ENCODE measurements at places on chromosomes 11 and 22. TPM values are rescaled to one million over a fixed set of nuclear protein-coding genes. Genes with fewer than 3 reads are reported as not detected.

The KLHDC7B gene
- not detected for total RNA-seq

The ABTB2 gene
- 15.5 TPM for total RNA-seq

DNA sequence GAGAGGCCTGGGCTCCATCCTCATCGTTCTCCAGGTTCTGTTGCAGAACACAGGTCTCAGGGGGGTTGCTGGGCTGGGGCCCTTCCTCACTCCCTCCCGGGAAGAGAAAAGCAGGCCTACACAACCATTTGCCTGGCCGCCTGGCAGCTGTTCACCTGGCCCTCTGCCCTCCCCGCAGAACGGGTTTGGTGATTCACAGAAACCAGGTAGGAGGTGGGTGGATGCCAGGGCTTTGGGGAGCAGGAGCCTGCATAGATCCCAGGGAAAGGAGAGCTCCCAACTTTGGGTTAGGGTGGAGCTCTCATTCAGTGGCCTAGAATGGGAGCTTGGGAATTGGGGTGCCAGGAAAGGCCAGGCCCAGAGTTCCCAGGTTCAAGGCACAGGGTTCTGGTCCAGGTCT lies 995 bp downstream of the TMEM134 start:
- no peak for DNase-seq

GRCh38 chr11:79931692-79932091 lies 490.9 kb upstream of the TENM4 start:
- DNase-seq, result no peak

DNA sequence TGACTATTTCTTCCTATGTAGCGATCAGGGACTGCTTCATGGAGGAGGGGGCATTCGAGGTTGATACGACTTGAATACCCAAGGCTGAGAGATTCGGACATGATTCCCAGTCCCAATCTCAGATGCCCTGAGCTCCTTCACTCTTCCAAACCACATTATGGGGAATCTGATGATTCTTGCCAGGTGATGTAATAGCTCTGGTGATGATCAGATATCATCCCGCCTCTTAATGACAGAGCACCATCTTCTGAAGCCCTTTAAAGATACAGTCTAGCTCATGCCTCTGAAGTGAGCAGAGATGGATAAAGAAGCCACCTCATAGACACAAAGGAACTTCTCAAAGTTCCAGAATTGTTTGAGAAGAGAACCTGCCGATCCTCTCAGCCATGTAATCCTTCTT lies 8.9 kb upstream of the CLMP start:
- no peak for DNase-seq

- DNase-seq, result no peak
These were observed 1.3 kb downstream of the CBL start for GRCh38 chr11:119207415-119207960.

The OR4A16 gene
- total RNA-seq, result not detected

- DNase-seq, result no peak
These were observed 56.6 kb downstream of the LMO2 start for GRCh38 chr11:33835143-33835878.

DNA sequence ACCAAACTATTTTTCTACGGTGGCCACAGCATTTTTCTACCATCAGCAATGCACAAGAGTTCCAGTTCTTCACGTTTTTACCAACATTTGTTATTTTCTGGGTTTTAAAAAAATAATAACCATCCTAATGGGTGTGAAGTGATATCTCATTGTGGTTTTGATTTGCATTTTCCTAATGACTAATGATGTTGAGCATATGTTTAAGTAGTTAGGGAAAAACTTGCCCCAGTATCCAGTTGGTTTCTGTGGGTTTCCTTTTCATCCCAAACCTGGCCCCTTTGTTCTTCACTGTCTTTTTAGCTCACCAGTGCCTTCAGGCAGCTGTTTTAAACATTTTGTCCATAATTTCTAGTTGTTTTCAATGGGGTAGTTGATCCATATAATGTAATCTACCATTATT lies 14.7 kb upstream of the PTS start:
- no peak for DNase-seq

DNA sequence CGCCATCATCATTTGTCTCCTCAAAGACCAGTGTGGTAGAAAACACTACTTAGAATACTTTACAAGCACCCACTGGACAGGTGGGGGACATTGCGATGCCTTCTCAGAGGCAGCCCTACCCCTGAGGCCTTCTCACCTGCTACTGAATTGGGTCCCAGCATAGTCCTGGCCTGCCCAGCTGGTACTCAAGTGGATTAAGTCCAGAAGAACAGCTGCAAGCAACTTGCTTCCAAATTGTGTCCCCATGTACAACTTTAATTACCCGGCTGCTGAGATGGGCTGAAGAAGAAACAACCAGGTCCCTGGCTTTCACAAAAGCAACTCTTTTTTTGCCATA lies 12.3 kb downstream of the ABTB2 start:
- DNase-seq, result no peak

DNA sequence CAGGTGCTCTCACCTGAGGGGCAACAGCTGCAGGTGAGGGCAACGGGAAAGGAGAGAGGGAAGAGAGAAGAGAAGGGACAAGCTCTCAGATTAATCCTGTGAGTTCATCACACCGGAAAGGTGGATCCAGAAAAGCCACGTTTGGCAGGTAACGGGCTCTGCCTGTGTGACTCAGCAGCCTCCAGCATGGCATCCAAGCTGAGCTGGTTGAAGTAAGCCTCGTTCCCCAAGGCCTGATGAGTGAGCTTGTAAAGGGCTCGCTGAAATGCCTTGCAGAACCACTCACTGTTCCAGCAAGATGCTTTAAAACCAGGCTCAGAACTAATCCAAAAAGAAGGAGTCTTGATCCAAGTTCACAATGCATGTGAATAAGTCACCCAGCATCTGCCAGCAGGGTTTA lies 206.9 kb upstream of the TMEM45B start:
- DNase-seq, result no peak

DNA sequence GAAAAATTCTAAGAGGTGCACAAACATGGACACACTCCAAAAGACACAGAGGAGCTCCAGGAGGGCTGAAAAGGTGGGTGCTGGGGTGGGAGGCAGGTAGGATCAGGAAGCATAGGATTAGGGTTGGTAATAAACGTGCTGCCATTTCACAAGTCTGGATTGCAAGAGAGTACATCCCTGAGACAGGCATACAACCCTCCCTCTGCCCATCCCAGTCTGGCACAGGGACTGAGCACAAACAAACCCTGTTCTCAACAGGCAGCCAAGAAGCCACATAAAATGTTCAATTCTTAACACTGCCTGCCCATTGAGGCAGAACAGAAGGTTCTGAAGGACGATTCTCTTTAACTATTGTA lies 18.5 kb downstream of the SLC35F2 start:
- DNase-seq, result no peak

The OTUB1 gene
- 92.2 TPM for total RNA-seq

GRCh38 chr11:120172054-120172911 lies 34.4 kb upstream of the TRIM29 start:
- peak; percentile 74 for DNase-seq

GRCh38 chr11:93221539-93221938 lies 23.7 kb upstream of the SLC36A4 start:
- DNase-seq, result no peak

DNA sequence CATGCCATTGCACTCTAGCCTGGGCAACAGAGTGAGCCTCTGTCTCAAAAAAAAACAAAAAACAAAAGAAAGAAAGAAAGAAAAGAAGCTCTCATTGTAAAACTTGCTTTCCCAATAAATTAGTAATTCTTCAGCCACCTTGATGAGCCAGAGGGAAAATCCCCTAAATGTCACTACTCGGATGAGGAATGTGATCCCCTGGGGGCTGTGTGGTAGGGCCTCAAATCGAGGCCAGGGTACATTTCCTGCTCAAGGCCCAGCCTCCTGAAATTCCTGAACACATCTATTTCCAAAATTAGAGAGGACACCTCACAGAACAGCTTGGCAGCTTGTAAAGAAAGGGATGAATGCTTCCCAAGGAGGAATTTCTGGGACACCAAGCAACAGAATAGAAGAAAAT lies 147.1 kb upstream of the SESN3 start:
- DNase-seq, result no peak

The UBQLN3 gene
- not detected for total RNA-seq

DNA sequence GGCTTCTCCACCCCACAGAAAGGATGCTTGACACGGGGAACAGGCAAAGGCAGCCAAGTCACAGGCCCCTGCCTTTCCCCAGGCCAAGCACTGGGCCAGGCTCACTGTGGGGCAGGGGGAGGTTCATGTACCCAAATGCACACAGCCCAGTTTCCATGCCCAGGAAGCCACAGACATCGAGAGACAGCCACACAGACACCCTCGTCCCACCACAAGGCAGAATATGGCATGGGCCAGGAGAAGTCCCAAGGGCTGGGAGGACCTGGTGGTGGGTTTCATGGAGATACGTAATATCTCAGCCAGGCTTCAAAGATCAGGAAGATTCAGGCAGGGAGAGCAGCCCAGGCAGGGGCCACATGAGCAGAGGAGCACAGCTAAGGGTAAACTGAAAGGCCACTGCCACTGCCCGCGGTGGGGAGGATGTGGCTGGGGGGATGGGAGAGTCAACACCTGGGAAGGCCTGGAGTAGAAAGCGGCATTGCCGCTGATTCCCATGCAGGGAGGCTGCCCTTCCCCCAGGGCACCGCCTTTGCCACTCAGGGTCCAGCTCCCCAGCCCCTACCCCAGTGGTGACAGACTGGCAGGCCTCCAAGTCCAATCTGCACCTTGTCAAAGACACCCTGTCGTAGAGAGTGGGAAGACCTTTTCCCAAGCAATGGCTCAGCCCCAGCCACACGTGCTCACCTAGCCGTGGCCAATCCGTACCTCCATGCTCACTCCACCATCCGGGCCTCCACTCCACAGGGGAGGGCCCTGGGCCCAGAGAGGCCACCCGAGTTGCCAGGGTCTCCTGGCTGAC lies 2.4 kb upstream of the MFNG start:
- DNase-seq, result no peak

DNA sequence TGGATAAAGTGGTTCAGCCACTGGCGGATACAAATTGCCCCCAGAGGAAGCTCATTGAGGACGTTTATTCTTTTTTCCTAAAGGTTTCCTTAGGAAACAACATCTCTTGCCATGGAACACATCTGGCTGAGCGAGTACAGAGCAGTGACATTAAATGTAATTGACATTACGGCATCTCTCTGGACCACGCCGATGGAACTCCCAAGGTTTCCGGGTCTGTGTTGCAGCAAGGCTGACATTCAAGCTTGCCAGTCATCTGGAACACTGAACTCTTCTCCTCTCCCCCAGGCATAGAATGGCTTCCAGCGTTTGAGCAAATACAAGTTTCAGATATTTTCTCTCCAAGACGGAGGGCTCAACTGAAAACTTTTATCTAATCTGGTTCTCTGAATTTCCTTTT lies 42.1 kb downstream of the CLMP start:
- no peak for DNase-seq

- DNase-seq, result no peak
These were observed 4.3 kb upstream of the RGL4 start for GRCh38 chr22:23686416-23687024.

The PDE3B gene
- 6.8 TPM for total RNA-seq

The C11orf42 gene
- total RNA-seq, result not detected

The RFPL1 gene
- total RNA-seq, result not detected

DNA sequence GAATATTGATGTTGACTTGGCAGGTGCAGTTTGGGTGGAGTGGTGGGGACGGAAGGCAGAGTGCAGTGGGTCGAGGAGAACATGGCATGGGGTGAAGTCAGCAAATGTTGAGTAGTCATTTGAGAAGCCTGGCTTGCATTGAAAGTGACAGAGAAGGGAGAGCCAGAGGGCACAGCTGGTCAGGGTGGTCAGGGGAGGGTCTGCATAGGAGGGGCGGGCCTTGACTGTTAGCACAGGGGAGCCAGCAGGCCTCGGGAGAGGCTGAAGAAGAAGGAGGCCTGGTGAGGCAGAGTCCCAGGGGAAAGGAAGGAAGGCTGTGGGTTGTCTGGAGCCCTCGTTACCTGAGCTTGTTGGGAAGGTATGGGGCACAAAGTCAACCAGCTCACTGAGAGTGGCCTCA lies 230.8 kb upstream of the TBCEL start:
- DNase-seq, result no peak

GRCh38 chr11:64996710-64997380 lies at the start of gene BATF2:
TSS of gene BATF2 (minus strand) at chr11:64996971. CDS start at chr11:64996914, 57 bp downstream.
- no peak for DNase-seq

The RPLP2 gene
- 1,129 TPM for total RNA-seq

The OR52I2 gene
- total RNA-seq, result not detected

DNA sequence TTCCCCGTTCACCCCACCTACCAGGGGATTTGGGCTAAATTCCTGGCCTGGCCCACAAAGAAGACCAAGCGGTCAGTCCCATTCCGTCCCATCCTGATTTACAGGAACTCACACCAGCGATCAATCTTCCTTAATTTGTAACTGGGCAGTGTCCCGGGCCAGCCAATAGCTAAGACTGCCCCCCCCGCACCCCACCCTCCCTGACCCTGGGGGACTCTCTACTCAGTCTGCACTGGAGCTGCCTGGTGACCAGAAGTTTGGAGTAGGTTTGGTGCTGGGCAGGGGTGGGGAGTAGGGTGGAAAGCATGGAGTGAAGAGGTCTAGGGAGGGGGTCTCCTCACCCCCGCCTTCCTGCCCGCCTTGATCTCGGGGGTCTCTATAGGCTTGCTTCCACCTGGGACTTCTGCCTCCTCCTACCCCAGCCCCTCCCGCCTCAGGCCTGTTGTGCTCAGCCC lies at the start of gene SERPING1:
SERPING1 (plus strand) TSS at position 225 of the 455 bp plus-strand sequence. CDS start 586 bp downstream, outside the sequence.
- DNase-seq, result peak; percentile 89

DNA sequence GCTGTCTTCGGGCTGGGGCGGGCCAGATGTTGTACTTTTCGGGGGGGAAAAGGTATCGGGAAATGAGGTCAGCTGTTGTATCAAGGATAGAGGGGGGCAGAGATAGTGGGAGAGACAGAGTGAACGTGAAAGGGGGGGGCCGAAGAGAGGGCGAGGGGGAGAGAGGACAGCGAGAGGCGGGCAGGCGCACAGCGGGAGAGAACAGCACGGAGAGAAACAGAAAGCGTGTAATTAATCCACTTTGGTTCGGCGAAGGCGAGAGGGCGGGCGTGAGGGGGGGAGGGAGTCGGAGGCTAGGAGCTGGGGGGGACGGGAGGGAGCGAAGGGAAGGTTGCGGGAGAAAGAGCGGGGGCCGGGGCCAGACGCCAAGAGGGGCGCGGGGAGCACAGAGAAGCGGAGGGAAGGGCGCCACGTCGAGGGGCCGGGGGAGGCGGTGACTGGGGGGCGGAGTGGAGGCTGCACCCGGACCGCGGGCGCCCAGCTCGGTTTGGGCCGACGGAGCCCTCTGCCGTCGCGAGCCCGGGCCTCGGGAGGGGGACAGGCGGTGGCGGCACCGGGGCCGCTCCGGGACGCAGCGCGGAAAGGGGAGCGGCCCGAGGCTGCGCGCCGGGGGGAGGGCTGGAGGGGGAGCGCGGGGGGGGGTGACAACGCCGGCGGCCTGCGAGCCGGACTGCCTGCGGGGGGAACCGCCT lies 612 bp downstream of the IGF2 start:
- no peak for DNase-seq

DNA sequence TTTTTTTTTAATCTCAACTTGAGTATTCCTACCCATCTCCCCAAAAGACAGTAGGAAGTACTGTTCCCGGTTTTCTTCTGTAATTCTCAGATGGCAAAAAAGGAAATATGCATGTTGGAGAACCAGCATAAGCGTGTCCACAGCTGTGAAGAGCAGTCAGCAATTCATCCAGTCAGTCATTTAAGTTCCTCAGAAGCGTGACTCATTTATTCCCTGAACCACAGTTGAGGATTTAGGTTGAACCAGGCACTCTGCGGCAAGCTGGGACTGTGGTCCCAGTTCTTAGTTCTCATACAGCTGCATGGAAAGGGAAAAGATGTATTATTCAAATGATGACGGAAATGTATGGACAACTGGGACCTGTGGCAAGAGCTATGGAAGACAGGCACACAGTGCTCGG lies 61.0 kb upstream of the MYO18B start:
- no peak for DNase-seq

- DNase-seq, result peak; percentile 70
These were observed 92.3 kb upstream of the FGF3 start for GRCh38 chr11:69911310-69912160.

The CD6 gene
- total RNA-seq, result 0.15 TPM

The INS gene
- total RNA-seq, result not detected

- DNase-seq, result no peak
These were observed 122.4 kb downstream of the ETS1 start for GRCh38 chr11:128464878-128465450.
